ENCODE measurements at places on chromosomes 6 and 20.

GRCh38 chr20:41320441-41320840 lies 2.9 kb upstream of the ZHX3 start:
- no peak for DNase-seq

DNA sequence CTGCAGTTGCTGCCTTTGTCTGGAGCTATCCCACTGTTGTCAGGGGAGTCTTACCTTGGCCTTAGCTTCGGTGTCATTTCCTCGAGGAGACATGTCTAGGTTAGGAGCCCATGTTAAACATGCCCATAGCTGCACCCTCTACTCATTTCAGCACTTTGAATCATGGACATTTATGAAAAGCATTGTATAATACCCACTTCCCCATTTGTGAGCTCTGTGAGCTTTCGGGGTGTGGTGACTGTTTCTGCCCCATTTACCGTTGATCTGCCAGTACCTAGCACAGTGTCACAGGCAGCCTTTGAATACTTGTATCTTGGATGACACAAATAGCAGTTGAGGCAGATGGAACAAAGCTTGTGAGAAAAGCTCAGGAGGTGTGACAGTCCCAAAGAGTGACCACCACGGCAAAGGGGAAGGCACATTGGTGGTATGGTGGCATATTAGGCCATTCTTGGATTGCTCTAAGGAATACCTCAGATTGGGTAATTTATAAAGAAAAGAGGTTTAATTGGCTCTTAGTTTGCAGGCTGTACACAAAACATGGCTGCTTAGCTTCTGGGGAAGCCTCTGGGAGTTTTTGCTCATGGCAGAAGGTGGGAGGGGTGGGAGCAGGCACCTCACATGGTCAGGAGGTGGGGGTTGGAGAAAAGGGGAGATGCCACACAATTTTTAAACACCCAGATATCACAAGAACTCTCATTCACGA lies 42.0 kb downstream of the JARID2 start:
- no peak for DNase-seq

- no peak for DNase-seq
These were observed 17.6 kb downstream of the RMND1 start for GRCh38 chr6:151434369-151434768.

DNA sequence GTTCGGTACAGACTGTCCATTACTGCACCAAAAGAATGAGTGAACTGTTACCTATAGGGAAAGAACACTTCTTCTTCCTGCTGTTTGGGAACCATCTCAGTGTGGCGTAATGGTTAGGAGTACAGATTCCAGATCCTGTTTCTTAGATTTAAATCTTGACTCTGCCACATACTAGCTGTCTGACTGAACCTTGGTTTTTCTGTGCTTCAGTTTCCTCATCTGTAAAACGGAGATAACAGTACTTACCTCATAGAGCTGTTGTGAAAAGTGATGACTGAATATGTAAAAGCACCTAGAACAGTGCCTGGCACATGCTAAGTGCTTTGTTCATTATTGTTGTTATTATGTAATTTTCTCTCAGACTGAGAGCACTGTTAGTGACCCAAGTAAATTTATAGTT lies 39.8 kb downstream of the STX11 start:
- no peak for DNase-seq

DNA sequence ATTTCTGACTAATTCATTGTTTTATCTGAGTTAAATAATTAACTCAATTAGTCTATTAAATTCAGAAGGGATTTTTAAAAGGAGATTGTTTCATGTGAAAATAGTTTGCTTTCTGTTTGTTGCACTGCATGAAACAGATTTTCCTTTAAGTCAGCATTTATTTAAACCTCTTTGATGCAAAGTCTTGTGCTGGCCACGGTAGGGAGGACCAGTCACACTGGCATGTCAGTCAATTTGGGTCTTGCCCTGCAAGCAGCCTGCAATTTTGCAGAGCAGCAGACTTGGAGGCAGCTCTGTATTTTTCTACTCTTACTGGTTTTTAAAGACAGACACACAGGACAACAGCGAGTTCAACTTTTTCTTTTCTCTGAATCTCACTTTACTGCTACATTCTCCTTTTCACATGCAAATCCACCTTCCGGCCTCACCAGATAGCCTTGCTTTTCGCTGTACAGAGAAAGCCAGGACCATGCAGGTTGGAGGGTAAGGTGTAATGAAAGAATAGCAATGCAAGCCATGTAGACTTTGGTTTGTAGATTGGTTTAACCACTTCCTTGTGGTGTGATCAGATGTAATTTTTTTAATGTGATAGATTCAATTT lies 689.9 kb upstream of the AGPAT4 start:
- DNase-seq = no peak

DNA sequence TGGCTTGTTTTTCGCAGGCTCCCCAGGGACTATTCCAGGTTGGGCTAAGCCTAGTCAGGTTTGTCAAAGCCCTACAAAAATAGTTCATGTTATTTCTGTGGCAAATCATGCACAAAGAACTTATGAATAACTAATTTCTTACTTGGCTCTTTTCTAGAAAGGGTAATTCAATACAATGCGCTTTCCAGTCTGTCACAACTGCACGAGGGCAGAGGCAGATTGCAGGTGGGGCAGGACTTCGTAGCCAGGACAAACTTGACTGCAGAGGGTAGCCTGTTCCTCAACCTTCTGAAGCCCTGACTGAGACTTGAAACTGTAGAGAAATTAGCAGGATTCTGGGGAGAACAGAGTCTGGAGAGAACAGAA lies 253.5 kb downstream of the QKI start:
- DNase-seq = no peak

GRCh38 chr6:100657678-100658330 lies 193.1 kb upstream of the SIM1 start:
- DNase-seq = peak; percentile 29

DNA sequence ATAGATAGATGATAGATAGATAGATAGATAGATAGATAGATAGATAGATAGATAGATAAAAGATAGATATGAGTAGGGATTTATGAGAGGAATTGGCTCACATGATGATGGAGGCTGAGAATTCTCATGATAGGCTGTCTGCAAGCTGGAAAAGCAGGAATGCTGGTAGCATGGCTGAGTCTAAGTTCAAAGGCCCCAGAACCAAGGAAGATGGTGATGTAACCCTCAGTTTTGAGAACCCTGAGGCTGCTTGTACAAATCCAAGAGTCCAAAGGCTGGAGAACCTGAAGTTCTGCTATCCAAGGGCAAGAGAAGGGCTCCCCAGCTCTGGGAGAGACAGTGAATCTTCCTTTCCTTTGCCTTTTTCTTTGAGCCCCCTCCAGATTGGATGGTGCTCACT lies 210.8 kb downstream of the RFPL4B start:
- DNase-seq = no peak

DNA sequence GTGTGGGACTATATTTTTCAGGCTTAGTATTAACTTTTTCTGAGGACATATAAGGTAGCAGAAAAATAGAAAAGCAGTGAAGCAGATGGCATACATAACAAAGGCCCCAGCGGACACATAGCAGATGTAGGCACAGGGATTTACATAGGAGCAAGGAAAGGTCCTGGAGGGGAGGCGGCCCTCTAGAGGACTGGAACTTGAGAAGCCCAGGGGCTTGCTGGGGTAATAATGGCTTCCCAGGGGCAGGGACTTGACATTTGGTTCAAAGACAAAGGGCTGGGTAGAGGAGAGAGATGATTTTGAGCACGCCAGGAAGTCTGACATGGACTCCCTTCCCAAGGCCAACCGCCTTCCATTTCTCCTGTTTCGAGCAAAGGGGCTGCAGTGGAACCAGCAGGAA lies 31.7 kb upstream of the OSTM1 start:
- no peak for DNase-seq

DNA sequence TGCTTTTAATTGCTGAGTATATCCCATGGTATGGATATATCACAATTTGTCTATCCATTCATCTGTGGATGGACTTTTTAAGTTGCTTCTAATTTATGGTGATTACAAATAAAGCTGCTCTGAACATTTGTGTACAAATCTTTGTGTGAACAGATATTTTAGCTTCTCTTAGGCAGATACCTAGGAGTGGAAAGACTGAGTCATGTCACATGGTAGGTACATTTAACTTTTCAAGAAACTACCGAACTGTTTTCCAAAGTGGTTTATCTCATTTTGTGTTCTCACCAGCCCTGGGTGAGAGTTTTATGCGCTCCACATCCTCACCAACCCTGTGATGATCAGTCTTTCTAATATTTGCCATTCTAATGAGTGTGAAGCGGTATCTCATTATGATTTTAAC lies 31.0 kb upstream of the ZNFX1 start:
- no peak for DNase-seq

GRCh38 chr6:16244446-16244845 lies 6.1 kb downstream of the GMPR start:
- no peak for DNase-seq

- no peak for DNase-seq
These were observed 272.2 kb upstream of the MAP3K7 start for GRCh38 chr6:90859056-90859455.

DNA sequence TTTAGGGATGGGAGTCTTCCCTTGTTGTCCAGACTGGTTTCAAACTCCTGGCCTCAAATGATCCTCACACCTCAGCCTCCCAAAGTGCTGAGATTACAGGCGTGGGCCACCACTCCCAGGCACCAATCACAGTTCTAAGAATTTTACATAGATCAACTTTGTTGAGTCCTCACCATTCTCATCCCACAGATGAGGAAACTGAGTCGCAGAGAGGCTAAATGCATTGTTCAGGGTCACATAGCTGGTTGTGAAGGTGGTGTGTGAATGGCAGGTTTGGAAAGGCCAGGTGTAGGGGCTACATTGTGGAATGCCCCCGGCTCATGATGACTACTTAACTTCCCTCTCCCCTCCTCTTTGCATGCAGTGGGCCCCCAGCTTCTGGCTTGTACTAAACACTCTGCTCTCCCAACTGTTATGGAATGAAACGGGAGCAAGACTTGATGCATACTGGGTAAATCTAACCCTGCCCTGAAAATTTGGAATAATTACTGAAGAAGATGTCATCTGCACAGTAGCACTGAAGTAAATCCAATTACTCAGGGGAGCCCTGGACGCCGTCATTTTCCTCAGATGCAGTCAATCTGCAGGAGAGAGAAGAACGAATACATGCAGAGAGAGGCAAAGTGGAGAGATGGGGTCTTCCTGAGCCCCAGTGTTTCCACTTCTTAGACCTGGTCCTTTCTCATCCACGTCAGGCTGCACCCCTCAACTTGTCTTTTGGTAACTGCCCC lies 102.3 kb upstream of the ZNF217 start:
- DNase-seq = no peak

GRCh38 chr20:38300438-38300837 lies 3.5 kb upstream of the BPI start:
- DNase-seq = no peak

GRCh38 chr6:40330301-40330721 lies 256.9 kb downstream of the LRFN2 start:
- DNase-seq = peak; percentile 9

DNA sequence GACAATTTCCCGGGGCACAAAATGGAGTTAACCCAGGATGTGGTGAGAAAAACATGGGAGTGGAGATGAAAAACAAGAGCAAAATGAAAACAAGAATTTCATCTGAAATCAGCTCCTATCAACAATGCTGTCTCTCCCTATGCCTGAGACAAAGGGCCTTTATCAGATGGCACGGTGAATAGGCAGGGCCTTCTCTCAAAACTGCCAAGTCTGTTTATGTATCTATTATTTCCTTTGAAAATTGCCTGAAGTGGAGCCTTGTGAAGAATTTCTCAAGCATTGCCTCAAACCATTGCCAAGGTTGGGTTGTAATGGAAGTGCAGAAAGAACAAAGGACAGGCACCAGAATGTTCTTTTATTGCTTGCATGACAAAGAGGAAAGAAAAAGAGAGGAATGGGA lies 74.7 kb downstream of the BTBD3 start:
- no peak for DNase-seq

GRCh38 chr6:53813096-53813495 lies 18.3 kb downstream of the LRRC1 start:
- no peak for DNase-seq

DNA sequence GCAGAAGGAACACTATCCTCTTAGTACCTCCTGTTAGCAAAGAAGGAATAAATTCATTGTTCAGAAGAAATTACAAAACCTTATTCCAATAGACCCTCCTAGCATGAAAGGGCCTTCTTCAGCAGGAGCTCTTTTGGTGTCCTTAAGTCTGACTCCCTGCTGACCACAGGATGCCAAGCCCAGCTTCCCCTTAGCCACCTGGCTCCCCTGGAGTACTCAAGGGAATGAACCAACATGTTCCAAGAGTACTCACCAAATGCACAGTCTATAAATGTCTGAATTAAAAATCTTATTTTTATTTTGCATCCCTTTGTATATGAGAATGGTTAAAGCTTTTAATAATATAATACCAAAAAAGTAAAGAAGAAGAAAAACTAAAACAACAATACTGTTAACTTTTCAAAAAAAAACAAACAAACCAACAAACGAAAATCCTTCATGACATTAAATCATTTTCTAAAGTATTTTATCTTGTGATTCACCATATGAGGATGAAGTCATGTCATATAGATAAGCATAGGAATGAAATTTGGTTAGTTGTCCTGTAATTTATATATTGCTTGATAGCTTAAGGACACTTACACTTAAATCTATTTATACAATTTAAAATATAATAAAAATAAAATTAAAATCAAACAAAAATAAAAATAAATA lies 1355.1 kb downstream of the HACE1 start:
- no peak for DNase-seq

DNA sequence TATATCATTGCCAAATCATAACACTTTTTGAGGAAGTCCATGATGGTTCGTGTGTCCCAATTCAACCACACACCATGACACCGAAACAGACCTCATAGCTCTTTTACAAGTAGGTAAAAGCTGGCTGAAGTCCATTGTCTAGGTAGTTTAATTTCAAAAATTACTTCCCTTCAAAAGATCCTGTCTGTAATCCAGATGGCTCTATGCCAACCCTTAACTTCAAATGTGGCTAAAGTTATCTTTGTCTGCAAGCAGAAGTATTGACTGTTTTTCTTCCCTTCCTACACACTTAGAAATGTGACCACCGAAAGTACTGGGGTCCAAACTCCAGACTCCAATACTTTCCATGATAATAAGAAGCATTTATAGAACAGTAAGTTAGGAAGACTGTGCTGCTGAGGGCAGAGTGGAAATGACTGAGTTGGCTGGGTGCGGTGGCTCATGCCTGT lies 8.3 kb upstream of the TIAM2 start:
- no peak for DNase-seq

GRCh38 chr20:5737966-5738365 lies 12.2 kb upstream of the SHLD1 start:
- no peak for DNase-seq

DNA sequence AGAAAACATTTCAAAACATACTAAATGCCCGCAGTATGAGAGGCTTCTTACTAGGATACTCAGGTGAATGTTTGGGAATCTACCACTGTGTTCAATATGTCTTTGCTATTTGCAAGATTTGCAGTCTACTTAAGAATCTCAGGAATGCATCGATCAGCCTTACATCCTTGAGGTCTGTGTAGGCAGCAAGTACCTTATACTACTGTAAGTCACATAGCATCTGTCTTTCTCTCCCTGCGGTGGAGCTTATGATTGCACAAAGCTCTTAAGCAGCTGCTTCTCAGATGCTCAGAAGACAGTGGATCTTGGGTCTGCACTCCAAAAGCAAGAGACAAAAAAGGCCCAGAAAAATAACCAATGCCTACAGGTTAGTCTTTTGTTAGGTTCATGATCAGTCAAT lies 21.4 kb downstream of the PCSK2 start:
- DNase-seq = no peak

- DNase-seq = no peak
These were observed 174.0 kb downstream of the SASH1 start for GRCh38 chr6:148516617-148517016.

- DNase-seq = no peak
These were observed 76.7 kb downstream of the PRSS35 start for GRCh38 chr6:83589076-83589475.
